NCI-H1105 (cell line): ENCODE measurements at places on chromosomes 7 and 10.

GRCh38 chr10:5283305-5284158 is 81.2 kb upstream of the UCN3 start:
- peak; percentile 3 for DNase-seq

- DNase-seq: no peak
These were observed 52.5 kb downstream of the CSGALNACT2 start for GRCh38 chr10:43190775-43191174.

GRCh38 chr7:31883761-31884164 is 186.4 kb downstream of the PDE1C start:
- DNase-seq: no peak

DNA sequence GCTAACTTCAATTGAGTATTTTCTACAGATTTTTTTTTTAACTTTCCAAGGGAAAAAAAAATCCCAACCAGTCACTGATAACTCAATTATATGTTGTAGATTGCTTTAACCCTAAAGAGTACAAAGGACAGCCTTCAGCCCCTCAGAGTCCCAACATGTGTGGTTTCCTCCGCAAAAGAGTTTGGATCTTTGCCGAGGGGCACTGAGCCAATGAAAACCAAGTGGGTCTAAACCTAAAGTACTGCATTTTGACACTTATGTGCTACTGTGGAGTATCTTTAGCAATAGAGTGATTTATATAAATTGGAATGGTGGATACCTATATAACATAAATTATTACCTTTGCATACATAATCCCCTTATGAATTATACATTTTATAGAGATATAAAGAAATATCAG is 91.5 kb downstream of the SEMA3D start:
- DNase-seq: no peak

DNA sequence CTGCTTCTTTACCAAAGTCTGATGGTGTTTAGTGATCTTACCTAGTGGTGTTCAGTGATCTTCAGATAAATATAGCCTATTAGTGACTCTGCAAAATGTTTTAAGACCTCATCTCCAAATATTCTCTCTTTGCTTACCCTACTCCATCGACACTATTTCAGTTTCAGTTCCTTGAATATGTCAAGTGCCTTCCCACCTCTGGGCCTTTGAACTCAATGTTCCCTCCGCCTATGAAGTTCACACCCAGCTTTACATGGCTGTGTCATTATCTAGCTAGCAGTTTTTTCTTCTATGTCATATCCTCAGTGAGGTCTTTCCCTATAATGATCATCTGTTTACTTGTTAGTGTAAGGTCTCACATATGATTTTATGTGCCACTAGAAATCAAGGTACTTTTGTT is 322.6 kb downstream of the DGKB start:
- DNase-seq: no peak

- DNase-seq: no peak
These were observed 224.1 kb downstream of the CCSER2 start for GRCh38 chr10:84552478-84552877.

GRCh38 chr7:41554481-41554880 is 148.4 kb downstream of the INHBA start:
- no peak for DNase-seq

- DNase-seq: no peak
These were observed 30.8 kb downstream of the CHCHD3 start for GRCh38 chr7:133051066-133051465.

- DNase-seq: no peak
These were observed 17.2 kb upstream of the MNX1 start for GRCh38 chr7:157027568-157028198.

- no peak for DNase-seq
These were observed 24.4 kb upstream of the CDC14C start for GRCh38 chr7:48899932-48900331.

- no peak for DNase-seq
These were observed 586 bp upstream of the ANKRD26 start for GRCh38 chr10:27100813-27101347.

DNA sequence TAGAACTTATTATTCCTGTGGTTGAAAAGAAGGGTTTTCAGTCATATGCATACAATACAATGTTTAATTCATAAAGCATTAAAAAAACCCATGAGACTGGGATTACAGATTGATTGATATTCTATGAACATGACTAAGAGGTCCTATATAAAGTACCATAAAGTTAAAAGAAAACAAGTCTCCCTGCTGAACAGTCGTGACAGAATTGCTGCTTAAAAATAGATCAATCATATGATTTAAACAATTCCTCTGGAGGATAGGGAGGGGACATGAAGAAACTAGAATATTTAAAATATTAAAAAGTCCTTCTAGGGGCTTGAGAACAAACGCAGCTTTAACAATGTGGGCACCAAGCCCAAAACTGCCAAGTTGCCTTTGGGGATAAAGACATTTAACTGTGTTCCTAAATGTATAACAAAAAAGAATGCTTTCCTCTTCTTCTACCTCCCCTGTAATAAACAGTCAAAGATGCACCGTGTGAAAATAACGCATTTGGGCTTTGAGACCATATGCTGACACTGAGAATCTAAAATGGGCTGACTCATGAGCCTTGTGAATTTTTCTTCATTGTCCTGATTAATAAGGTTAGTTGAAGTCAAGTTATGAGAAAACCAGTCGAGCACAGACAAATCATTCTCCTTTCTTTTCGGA is 25.8 kb downstream of the TWIST1 start:
- DNase-seq: no peak

- DNase-seq: no peak
These were observed 103.9 kb downstream of the WDFY4 start for GRCh38 chr10:48788554-48788953.

DNA sequence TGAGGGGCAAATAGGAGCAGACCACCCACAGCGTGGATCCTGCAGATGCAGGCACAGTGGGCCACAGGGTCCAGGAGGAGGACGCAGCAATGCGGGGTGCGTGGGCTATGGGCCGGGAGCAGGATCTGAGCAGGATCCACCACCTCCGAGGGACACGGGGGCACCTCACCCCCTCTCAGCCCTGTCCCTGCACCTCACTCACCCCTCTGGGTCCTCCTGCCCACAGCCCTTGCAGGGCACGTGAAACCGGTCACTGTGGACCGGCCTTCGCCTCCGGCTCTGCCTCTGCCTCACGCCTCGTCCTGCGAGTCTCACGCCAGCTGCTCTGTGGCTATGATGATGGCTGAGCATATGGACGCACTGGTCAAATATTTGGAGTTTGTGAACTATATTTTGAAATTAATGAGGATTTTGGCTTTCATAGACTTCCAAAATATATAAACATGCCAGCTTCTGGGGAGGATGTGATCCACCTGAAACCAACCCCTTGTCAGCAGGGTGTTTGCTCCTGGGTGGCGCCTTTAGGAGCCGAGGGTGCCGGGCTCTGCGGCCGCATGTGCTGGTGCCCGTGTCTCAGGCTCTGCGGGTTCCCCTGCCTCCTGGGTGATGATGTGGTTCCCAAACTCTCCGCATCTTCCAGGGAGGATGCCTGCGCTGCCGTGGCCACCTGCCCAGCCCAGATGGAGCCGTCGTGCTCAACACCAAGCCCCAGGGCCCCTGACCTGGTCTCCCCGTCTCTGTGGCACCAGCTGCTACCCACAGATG is 11.3 kb upstream of the ADGRA1 start:
- no peak for DNase-seq

- no peak for DNase-seq
These were observed 1.7 kb downstream of the TRIM8 start for GRCh38 chr10:102645741-102646609.

DNA sequence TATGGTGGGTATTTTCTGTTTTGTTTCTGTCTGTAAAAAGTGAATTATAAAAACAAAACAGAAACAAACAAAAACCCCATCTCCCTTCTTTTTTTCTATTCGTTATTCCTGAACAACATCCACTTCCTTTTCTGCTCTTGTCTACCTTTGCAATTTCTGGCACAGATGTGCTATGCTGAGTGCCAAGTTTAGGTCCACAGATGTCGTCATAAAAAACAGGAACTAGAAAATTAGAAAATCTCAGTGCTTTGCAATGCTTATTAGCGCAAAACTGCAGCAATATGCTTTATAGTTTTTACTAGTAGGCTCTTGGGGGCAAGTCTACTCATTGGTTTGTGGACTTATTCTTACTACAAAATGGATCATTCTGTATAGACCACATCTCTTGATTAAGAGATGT is 94.2 kb upstream of the PRKCQ start:
- DNase-seq: no peak

DNA sequence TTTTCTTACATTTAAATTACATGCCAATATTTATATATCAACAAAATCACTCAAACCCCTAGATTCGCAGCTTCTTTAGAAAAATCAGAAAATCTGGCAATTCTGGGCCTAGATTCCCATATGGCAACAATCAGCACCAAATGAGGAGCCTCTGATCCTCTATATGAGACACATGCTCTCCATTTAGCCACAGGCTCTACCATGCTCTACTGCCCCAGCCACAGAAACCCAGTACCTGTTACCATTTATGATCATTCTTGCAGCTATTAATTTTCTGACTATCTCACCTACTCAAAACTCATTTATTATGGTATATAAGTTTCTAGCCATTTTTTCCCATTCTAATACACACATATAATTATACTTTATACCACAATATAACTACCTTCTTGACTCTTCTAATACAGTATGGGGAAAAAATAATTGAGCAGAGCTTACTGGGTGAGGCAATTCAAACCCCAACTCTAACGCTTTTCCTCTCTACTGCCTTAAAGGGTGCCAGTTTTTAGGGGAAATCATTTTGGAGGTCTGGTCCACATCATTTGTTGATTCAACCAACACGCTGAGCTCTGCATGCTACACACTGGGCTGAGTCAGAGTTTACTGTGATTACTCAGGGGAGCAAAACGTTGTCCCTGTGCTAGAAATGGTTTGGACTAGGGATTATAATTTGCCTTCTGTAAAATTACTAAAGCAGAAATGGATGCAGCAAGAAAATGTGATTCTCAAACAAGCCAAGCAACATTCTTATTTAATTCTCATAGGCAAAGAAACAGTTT is 11.6 kb downstream of the PDLIM1 start:
- DNase-seq: no peak

- DNase-seq: no peak
These were observed 255.7 kb downstream of the TNS3 start for GRCh38 chr7:47326220-47326619.

DNA sequence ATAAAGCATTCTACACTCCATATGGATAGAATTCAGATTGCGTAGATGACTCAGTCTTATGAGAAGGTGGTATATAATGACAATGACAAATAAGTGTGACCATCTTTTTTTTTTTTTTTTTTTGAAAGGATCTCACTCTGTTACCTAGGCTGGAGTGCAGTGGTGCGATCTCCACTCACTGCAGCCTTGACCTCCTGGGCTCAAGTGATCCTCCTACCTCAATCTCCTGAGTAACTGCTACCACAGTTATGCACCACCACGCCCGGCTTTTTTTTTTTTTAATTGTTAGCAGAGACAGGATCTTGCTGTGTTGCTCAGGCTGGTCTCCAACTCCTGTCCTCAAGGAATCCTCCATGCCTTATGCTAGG is 43.2 kb upstream of the NRP1 start:
- no peak for DNase-seq

DNA sequence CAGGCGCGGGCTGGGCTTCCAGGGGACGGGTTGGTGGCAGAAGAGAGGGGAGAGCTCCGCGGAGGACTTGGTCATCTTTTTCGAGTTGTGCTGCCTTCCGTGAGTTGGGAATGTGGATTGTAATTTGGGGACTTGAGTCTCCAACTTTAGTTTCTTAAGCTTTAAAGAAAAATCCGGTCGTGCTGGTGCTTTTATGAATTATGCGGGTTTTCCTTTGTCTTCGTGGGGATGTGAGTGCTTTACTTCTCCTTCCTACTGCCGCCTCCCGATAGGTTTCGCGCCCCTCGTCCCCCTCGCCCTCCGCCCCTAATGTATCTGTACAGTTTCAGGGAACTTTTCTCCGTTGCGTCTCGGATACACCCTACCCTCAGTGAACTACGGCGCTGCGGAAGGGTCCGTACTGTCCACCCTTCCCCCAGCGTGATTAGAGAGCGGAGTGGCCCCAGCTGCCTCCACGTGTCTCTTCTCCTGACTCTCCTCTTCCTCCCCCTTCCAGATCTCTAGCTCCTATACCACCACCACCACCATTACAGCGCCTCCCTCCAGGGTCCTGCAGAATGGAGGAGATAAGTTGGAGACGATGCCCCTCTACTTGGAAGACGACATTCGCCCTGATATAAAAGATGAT is 649 bp downstream of the SCD start:
- DNase-seq: no peak

DNA sequence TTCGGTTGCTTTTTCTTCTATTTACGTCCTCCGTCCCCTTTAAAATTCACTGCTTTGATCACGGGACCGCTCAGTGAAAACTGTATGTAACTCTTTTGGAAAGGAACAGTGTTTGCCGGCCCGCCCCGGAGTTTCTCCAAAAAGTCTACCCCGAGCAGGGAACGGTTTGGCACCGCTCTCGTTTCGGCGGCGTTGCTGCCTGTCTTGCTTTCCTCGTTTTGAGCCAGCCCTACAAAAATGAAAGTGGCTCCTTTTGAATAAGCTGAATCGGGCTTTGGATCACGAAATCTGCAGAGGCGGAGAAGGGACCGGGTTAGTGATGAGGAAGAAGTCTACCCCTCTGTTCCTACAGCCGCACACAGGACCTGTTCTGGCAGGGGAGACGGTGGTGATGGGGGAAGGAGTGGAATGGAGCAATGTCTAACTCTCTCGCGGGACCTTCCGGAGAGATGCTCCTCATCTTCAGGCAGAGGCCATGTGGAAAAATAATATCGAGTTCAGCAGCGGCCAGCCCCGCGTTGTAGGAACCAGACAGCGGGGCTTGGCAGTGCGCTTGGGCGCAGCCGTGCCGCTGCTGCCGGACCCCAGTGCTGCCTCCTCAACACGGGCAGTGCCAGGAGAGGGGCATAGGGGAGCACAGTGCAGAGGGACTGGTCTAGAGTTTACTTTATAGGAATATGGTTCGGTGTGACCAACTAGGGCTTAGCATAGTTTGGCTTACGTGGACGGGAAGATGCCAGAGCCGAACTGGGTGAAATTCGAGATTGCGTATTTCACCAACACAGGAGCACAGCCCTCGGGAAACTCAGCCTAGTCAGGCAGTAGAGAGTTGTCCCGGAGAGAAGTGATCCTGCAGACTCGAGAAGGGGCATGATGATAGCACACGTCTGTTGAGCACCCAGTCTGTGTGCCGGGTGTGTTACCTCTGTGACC is 1.4 kb downstream of the HTRA1 start:
- no peak for DNase-seq

- no peak for DNase-seq
These were observed 34.2 kb downstream of the C7orf33 start for GRCh38 chr7:148624735-148625134.

DNA sequence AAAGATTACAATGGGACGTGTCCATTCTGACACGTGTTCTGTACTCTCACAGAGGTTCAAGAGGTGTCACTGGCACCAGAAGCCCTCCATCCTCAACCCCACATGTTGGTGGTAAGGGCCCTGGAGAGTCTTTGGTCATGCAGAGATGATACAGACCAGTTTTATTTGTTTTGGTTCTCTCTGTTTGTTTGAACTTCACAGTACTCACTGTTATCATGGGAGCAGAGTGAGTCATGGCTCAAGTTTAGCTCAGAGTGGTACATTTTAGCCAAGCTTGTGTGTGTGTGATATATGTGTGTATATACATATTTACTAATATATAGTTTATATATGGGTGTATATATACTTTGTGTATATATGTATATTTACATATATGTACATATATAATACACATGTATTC is 935.6 kb downstream of the GRID1 start:
- no peak for DNase-seq
